ENCODE measurements at places on chromosomes 6 and 20.

GRCh38 chr20:3727401-3728021, 5.0 kb upstream of the HSPA12B start:
- no peak for DNase-seq

DNA sequence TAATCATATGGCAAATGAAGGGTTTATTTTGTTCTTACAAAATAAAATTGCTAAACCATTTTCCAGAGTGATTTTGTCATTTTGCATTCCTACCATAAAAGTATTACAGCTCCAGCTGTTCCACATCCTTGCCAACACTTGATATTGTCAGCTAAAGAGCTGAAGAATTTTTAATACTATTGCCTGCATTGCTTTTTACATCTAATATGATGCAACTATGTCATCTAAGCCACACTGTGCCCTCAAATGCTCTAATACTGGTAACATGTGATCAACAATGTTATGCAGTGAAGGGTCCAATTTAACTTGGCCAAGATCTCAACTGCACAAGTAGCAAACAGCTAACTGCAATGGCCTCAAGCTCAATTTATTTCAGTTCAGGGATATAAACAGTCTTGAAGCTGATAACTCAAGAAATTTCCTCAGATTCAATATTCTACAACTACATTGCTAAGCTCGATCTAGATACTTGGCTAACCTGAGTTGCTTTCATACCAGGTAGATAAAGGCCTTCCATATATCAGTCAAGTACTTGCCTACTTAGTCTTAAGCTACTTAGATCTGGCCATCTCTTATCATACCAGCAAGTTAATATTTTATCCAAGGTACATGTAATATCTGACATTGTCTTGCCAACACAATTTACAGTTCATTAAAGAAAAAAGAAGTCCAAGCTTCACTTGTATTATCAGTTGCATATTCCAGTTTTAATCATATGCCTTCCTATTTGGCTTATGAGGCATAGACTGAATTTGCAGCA, 17.0 kb downstream of the AKIRIN2 start:
- no peak for DNase-seq

DNA sequence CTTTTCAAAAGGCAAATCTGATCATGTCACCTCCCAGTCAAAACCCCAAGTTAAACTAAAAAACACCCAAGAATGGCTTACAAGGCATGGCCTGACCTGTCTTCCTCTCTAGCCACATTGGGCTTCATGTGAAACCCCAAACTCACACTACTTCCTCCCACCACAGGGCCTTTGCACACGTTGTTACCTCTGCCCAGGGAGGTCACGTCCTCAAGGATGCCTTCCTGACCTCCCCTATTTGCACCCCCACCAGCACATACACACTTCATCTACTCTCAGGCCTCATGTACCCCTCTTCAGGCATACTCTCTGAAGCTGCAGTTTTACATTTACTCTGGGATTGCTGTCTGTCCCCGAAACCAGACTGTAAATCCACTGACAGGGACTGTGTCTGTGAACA, 6.1 kb downstream of the EZR start:
- no peak for DNase-seq

DNA sequence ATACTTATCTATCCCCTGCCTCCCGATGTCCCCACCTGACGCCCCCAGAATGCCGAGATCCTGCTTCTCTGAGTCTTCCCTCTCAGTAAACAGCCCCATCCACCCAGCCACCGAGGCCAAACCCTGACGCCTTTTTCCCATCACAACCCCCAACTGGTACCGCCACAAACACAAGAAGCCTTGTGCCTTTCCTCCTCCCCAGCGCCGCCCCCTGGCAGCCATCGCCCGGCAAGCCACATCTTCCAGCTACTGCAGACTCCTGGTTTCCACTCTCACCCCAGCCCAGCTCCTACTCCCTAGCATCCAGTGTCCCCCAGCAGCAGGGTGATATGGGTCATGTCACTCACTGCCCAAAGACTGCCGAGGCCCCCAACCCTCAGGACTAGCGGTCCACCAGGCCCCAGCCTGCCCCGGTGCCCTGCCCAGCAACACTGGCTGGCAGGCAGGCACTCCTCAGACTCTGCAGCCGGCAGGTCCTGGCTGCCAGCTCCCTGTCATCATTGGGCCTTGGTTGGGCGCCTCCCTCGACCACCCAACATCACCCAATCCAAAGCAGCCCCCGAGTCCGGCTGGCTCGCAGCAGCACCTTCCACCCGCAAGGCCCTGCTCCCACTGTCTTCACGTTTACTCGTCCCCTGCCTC, 11.2 kb downstream of the TCFL5 start:
- DNase-seq, result no peak

- DNase-seq, result no peak
Measured at GRCh38 chr6:88629838-88630494, 333.5 kb downstream of the RNGTT start.

DNA sequence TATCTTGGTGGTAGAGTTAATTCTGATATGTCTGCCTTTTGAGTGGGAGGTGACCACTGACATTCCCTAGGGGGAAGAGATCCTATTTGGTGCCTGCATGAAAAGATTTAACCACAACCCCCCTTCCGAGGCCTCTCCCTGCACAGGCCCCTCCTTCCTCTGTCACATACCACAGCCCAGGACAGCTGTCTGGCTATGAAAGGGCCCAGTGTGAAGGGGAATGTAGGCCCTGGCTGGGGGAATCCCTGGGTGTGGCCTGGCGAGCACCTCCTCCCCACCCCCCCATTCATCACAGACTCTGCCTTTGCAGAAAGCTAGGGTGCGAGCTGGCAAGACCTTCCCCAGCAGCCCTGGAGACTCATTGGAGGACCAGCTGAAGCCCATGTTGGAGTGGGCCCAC, 27.4 kb upstream of the MAPRE1 start:
- DNase-seq, result no peak

DNA sequence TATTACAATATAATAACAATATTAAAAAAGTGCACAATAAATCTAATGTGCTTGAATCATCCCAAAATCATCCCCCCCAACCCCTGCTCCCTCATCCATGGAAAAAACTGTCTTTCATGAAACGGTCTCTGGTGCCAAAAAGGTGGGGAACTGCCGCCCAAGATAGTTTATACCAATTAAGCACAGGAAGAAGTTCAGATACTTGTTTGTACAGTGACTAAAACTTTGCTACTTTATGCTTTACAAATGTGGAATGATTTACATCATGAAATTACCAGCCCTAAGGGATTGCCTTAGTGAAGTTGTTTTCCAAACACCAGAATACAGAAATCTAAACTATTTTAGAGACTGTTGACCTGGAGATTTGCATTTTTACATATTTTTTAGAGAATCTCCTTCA, 175.6 kb downstream of the TRIM27 start:
- DNase-seq, result no peak

DNA sequence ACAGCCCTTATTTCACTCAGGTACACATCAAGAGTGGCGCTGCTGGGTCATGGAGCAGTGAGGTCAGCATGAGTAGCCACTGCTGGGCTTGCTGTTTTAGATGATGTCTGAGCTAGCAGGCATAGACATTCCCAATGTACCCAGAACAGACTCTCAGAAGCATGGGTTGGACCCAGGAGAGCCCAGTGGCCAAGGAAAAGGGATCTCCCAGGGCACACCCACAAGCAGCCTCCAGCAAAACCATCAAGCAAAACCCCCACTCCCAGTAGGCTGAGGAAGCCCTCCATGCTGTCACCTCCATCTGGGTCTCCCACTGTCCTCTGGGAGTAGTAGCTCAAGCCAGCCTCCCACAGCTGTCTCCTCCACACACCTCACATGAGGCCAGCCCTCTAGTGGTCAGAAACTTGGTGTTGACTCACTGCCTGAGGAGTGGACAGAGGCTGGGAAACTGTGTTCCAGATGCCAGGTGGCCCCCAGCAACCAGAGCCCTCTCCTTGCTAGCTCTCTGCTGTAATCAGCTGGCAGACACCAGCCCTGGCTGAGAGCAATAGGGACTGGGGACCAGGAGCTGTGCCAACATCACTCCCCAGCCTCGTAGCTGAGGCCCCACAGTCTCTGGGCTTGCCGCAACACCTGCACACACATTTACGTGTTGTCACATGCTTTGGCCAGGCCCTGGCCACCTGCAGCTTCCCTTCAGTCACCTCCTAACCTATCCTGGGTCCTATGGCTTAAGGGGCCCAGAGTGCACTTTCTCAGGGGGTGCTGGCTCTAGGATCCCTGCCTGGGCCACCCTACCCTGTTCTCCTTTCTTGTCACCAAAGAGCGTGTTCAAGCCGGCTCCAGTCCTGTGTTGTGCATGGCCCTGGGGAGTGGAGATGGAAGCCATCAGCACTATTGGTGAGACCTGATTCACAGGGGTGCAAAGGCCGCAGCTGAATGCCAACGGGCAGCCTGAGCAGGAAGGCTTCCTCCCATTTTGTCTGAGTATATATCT, 1.9 kb upstream of the AP5S1 start:
- DNase-seq, result no peak

DNA sequence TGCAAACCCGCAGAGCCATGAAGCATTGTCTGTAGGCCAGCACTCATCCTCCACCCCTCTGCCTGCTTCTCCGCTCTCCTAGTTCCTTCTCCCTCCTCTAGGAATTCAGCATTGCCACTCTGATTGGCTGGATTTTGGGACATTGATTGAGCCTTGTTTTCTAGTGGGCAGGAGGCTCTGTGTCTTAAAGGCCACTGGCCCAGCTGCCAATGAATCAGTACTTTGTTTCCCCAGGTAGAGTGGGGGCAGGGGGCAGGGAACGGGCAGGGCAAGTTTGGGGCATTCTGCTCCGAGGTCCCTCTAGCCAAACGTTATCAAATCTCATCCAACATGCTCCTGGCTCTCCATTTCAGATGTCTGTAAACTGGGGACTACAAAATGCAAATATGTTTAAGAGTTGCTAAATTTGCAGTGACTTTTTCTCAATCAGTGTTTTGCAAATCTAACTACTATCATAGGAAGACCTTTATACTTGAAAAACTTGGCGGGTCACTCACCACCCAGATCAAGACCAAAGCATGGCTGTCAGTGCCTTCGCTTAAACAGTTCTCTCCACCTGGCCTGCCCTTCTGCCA, 10.4 kb upstream of the BPI start:
- no peak for DNase-seq

GRCh38 chr6:36319436-36319762, 17.3 kb downstream of the BNIP5 start:
- DNase-seq, result no peak

DNA sequence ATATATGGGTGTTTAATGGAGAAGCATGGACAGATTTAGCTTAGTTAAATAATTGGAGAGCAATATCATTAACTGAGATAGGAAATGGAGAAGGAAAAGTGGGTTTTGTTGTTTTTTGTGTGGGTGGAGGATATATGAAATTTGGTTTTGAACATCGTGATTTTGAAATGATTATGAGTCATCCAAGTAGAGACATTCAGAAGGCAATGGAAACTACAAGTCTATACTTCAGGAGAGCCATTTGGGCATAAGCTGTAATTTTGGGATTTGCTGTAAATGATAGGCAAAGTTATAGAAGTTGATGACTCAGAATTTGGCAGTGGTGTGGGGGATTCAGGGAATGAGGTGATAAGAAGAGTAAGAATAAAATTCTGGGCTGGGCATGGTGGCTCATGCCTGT, 27.4 kb upstream of the FAM135A start:
- DNase-seq, result no peak

GRCh38 chr6:34657037-34657306, 39.6 kb downstream of the ILRUN start:
- DNase-seq, result no peak

- no peak for DNase-seq
Measured at GRCh38 chr6:106540907-106541306, 88.4 kb downstream of the RTN4IP1 start.

- no peak for DNase-seq
Measured at GRCh38 chr6:6085928-6086668, 79.4 kb upstream of the NRN1 start.

DNA sequence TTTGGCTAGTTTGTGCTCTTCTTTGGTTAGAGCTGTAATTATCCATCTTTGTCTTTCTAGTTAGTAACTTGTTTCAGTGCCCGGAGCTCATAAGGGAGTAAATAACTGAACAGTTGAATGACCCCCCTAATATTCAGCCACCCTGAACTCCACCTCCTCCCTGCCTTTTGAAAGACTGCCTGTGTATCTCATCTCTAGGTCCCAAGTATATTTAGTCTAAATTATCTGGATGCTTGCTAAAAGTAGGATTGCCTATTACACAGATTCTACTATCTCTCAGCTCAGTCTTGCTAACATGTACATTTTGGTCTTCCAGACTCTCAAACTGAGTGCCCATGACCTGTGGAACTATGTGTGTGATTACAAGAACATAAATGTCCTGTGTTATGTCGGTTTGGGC, 145.9 kb downstream of the GJA1 start:
- no peak for DNase-seq

DNA sequence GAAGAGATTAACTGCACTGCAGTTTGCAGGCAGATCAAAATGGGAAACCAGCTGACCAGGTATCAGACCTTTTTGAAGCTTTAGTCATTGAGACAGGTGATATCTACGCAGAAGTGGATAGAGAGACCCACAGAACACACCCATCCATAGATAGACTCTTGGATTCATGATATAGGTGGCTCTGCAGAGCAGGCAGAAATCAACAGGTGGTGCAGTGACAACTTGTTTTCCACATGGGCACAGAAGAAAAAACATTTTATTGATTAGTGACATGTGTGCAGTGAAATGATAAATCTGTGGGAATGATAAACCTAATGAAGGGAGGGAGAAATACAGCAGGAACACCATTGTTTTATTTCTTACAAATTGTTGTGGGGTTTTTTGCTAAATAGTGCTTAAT, 45.2 kb downstream of the NUDT3 start:
- DNase-seq, result no peak

GRCh38 chr6:143591441-143591840, 79.9 kb upstream of the FUCA2 start:
- DNase-seq, result no peak

GRCh38 chr6:75101896-75102295, 104.0 kb downstream of the COL12A1 start:
- DNase-seq, result no peak

- no peak for DNase-seq
Measured at GRCh38 chr20:6533761-6534479, 233.6 kb upstream of the BMP2 start.

DNA sequence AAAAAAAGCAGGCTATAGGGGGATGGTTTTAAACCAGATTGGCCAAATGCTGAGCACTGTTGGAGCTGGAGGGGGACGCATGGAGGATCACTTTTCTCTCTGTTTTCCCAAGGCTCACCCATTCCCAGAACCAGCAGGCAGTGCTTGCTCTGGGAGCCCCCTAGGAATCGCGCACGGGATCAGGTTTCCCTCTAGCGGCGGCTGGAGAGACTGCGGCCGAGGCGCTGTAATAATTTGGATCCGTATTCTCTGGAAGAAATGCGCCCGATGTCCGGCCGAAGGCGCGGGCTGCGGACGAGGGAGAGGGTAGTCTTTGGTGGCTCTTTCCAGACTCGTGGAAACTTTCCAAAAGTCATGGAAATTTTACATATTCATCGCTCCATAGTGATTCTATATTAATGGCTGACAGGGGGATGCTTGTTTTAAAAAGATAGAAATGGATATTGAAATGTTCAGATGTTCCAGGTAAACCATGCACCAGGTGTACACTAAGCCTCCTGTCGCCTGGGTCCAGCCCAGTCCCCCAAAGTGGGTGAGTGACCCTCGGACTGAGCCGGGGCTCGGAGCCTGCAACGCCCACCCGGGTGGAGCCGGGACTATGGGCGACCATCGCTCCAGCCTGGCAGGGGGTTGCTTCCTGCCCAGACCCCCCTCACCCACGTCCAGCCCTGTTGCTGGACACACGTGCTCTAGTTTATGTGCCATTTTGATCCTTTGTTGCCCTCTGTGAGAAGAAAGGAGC, 78.7 kb upstream of the PHACTR3 start:
- peak; percentile 37 for DNase-seq

GRCh38 chr6:3389390-3390167, 67.3 kb downstream of the SLC22A23 start:
- no peak for DNase-seq

Data from D721Med (cell line).